Bronchial epithelial cell (primary cell): ENCODE measurements at places on chromosomes 11 and 22. TPM values are rescaled to one million over a fixed set of nuclear protein-coding genes. Genes with fewer than 3 reads are reported as not detected.

Gene HEPHL1
- 0.26 and 0.51 TPM in 2 replicates for total RNA-seq

Gene PATE2
- not detected in 2 replicates for total RNA-seq

Gene OR10A3
- not detected in 2 replicates for total RNA-seq

Gene C11orf87
- total RNA-seq, result not detected in 2 replicates

Gene BET1L
- 16.0 and 16.3 TPM in 2 replicates for total RNA-seq

Gene PAX6
- total RNA-seq, result not detected in 2 replicates

Gene CCDC87
- total RNA-seq, result under 0.01 TPM in 2 replicates

Gene SERPING1
- 1.3 and 2.0 TPM in 2 replicates for total RNA-seq

Gene RFPL2
- not detected in 2 replicates for total RNA-seq

Gene OR52N5
- total RNA-seq, result not detected in 2 replicates

Gene CSKMT
- total RNA-seq, result 12.3 and 21.3 TPM in 2 replicates

Gene SYT7
- total RNA-seq, result 21.1 and 34.4 TPM in 2 replicates

Gene LARGE2
- total RNA-seq, result 2.9 and 4.5 TPM in 2 replicates

Gene TSPAN18
- not detected in 2 replicates for total RNA-seq

Gene RFPL1
- total RNA-seq, result not detected in 2 replicates

Gene C11orf42
- not detected in 2 replicates for total RNA-seq

Gene SCGB1D2
- not detected in 2 replicates for total RNA-seq

Gene SCUBE2
- total RNA-seq, result not detected in 2 replicates

Gene SLC37A2
- 25.5 and 30.1 TPM in 2 replicates for total RNA-seq

Gene CELSR1
- 39.0 and 60.0 TPM in 2 replicates for total RNA-seq

Gene CENPM
- total RNA-seq, result 1.3 and 3.5 TPM in 2 replicates
